ENCODE measurements at places on chromosomes 6 and 20.

DNA sequence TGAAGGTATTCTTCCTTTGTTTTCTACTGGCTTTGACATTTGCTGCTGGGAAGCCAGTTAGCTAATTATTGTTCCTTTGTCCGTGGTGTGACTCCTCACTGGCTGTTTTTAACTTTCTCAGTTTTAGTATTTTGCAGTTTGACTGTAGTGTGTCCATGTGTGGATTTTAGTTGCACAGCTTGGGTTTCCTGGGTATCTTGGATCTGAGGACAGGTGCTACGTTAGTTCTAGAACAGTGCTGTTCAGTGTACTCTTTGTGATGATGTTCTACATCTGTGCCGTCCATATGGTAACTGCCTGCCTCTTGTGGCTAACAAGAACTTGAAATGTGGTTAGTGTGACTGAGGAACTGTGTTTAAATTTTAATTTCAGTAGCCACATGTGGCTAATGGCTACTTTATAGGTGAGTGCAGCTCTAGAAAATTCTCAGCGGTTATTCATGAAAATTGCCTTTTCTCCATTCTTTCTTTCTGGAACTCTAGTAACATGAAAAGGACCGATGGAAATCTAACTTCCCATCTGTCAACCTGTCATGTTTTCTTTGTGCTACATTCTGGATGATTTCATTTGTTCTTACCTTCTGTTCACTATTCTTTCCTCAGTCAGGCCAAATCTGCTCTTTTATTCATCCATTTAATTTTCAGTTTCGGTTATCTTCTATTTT, 7.4 kb downstream of the SNX9 start:
- DNase-seq = no peak

DNA sequence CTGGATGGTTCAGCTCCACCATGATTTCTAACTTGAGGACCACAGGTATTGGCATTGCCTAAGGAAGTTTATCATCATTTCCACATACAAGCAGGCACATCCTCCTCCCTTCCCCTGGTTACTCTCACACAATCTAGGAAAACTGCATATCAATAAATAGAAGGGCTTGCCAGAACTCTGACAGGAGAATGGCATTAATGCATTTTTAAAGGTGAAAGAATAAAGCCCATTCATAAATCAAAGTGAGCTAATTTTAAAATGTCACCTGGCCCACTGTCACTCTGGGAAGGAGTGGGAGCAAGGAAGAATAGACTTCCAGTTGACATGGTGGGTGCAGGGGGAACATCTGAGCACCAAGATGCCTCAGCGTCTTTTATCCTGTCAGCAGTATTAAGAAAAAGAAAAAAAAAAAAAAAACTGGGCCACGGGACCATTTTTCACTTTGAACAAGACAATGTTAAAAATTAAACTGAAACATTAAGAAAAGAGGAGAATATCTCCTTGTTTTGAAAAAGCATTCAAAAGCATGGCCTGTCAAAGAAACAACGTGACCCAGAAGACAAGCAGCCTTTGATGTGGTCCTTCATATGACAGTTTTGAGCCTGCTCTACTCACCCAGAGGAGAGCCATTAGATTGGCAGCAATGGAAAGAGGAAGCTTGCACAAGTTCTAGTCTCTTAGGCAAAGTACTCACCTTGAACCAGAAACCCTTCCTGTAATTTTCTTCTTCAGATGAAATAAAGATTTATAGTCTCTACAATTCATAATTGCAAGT, 39.3 kb upstream of the SMLR1 start:
- DNase-seq = no peak

DNA sequence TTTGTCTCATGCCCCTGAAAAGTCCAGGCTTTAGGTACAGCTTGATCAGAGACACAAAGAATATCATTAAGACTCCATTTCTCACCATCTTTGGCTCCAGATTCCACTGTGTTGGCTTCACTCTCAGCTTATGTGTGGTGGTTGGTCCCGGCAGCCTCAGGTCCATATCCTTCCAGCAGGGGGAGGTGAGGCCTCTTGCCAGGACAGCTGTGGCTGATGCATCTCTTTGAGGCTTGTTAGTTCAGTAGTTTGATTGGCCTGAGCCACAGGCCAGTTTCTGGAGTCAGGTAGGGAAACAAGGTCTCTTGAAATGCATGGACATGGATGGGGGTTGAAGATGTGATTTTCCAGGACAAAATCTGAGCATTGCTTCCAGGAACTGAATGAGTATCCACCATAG, 62.4 kb downstream of the JAG1 start:
- no peak for DNase-seq

DNA sequence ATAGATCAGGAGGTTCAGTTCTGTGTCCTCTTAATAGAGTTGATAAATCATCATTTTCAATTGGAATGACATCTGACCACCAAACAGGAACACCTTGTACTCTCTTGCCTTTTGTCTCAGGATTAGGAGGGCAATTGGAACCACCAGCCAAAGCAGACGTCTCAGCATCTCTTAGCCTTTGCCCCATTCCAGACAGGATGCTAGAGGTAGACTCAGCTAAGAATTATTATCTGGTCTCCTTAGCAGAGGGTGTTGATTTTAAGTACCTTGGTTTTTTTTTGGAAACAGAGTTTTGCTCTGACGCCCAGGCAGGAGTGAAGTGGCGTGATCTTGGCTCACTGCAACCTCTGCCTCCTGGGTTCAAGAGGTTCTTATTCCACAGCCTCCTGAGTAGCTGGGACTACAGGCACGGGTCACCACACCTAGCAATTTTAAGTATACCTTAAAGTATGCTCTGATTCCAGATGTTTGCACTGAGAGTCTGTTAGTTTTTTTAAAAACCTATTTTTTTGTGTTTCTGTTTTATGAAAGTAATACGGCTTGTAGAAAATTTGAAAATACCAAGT, 28.0 kb upstream of the ELOVL5 start:
- no peak for DNase-seq

GRCh38 chr6:170247178-170247701, 43.6 kb downstream of the DLL1 start:
- no peak for DNase-seq

All from GM12892 (cell line).